Foreskin fibroblast (primary cell): ENCODE measurements at places on chromosomes 5 and 9.
A peak's percentile ranks its signal among the peaks of the same experiment; 100 is the strongest.

GRCh38 chr5:173158366-173158765, 14.0 kb downstream of the BNIP1 start:
- DNase-seq = no peak

DNA sequence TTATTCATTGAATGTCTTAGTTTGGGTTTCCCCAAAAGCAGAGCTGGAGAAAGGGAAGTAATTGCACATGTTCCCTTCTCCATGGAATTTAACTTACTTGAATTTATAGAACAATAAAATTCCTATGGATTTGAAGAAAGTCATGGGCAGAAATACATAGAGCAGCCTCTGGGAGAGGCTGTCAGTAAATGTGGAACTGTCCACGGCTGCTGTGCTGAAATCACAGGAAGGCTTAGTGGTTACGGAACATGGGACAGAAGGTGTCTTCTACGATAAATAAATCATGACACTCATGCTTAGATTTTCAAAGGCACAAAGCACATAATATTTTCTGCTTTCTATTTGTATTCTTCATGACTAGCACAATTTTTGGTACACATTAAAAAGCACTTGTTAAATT, 440.6 kb upstream of the IZUMO3 start:
- no peak for DNase-seq

DNA sequence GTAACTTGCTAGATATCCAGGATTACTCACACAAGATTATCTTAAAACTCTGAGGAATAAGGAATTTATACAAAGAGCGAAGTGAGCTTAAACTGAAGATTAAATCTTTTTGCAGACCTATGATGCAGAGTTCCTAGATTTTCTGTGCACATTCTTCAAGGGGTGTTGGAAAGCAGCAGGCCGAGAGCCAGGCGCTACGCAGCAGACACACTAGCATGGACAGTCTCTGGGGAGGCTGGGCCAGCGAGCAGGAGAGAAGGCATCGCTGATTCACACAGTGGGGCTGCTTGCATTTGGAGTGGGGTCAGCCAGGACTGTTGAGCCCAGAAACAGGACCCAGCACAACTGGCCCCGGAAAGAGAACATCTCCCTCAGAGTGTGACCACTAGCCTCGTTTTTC, 136.3 kb downstream of the ADAMTS16 start:
- no peak for DNase-seq

DNA sequence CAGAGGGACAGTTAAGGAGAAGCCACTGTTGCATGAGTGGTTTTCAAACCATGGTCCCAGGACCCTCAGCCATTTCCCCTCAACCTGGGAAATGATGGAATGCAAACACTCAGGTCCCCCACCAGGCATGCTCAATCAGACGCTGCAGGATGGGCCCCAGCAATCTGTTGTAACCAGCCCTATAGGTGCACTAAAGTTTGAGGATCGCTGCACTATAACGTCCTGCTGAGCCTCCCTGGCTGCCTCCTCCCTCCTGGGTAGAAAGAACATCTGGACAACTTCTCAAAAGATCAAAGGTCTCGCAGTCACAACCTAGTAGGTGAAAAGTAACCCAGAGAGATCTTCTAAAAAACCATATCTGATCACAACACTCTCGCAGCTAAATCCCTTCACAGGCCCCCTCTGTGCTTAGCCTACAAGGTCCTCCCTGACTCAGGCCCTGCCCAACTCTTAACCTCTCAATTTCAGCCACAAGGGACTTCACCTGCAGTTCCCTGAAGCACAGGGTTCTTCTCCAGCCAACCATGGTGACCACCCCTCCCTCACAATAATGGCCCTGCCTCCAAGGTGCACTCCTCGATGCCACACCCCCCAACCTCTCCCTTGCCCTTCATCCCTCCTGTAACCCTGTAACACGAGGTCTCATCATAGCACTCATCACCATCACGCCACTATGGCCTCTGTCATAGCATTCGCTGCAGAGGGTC, 3.5 kb downstream of the SHB start:
- no peak for DNase-seq

GRCh38 chr9:125411171-125411756, 149.6 kb downstream of the GAPVD1 start:
- no peak for DNase-seq

DNA sequence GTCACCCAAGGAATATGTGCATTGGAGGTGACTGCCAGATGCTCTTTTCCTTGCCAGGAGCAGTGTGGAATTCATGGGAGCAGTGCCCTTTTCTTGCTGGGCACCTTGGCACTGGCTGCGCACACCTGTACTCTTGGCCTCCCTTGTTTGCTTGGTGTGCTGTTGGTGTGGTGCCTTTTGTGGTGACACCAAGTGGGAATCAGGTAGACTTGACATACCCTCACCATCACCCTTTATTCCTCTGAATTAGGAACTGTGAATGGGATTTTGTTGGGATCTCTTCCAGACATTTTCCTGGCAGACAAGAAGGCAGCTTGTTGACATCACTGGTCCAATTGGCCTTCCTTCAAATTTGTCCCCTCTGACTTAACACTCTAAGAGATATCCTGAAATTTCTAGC, 82.3 kb downstream of the RAI14 start:
- no peak for DNase-seq

DNA sequence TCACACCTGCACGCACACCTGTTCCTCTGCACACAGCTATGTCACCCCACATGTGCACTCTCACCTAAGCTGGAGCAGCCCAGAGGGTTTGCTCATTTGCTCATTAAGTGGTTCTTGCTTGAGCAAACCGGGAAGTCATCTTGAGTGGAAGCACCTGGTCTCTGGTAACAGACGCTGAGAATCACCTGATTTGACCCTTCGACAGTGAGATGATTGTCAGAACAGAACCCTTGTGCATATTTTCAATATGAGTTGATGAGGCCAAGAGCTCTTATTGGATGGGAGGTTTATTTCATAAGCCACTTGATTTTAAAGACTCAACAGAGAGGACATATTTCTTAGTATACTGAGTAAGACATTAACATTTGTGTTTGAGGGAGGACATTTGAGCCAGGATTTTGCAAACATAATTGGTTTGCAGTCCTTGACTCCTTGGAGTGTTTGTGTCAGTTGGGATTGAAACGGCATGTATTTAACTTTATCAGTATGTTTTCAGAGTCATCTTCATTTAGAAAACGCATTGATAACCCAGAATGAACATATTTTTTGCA, 22.1 kb upstream of the LPCAT1 start:
- no peak for DNase-seq

DNA sequence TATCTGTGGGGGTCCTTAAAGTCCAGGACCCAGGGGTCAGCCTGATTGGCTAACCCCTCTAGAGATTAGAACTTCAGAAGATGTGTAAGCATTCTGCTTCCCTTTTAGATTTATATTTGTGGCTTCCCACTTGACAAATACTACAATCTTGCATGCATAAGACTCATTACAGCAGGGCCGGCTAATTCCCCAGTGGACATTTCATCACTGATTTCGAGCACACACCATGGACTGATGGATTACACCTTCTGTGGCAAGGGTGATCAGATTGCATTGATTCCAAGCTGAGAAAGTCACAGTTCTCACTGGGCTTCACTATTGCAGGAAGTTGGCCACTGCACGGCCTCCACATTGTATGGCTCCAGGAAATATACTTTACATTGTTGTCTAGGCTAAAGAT, 65.8 kb upstream of the DAPK1 start:
- DNase-seq = no peak

GRCh38 chr5:143124593-143124992, 278.9 kb downstream of the NR3C1 start:
- no peak for DNase-seq

DNA sequence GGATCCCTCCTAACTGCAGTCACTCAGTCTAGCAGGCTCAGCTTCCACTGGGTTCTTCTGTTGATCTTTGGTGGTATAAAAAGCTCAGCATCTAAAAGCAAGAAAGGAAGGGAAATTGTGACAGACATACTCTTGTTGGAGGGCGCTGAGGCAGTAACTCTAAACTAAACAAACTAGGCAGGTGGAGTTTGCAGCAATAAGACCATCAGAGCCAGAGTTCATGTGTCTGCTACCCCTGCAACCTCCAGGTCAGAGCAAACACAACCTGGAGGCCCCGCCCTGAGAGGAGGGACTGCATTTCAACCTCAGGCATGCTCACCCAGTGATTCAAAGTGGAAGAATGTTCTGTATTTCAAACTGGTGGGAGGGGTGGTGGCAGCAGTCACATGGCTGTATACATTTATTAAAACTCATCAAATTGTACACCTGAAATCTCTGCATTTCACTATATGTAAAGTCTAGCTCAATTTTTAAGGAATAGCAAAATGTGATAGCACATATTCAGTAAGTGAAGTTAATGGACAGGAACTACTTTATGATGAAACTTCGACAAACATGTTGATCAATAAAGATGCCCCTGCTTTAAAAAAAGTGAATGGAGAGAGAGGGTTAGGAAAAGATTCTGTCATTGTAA, 7.1 kb downstream of the ACTL7A start:
- DNase-seq = peak; percentile 57

- DNase-seq = no peak
Measured at GRCh38 chr5:59711310-59711709, 182.2 kb downstream of the PDE4D start.

DNA sequence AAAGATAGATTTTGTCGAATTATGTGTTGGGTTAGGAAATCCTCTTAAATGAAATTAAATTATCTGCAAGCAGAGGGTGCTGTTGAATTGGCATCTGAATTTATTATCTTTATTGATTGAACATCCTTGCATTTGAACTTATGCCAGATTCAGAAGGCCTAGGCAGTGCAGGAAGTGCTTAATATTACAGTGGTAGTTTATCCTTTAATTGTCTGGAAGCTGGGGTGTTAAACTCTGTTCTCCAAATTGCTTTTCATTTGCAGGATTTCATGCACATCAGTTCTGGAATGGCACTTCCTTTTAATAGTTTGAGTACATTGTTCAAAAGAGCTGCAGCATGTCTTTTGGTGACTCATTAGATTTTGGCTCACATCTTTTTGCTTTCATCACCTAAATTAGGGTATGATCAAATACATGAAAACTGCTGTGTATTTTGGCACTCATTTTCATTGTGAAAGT, 186.3 kb downstream of the KDM4C start:
- peak; percentile 83 for DNase-seq

DNA sequence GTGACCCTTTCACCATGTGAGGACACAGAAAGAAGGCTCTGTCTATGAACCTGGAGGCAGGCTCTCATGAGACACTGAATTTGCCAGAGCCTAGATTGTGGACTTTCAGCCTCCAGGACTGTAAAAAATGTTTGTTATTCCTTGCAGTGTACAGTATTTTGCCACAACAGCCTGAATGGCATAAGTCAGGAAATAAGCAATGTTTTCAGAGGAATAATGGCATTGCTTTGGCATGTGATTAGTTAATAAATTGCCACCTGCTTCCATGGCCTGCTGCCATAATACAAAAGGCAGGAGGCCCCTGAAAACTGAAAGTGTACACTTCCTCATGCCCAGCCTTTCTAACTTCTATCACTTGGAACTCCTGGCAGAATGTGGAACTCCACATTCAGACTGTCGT, 408.1 kb downstream of the GADD45G start:
- no peak for DNase-seq

- no peak for DNase-seq
Measured at GRCh38 chr9:4842734-4843133, 50.0 kb downstream of the RCL1 start.

- DNase-seq = no peak
Measured at GRCh38 chr9:68710111-68710471, 5.1 kb downstream of the PIP5K1B start.

- peak; percentile 32 for DNase-seq
Measured at GRCh38 chr5:181243018-181243563, 615 bp downstream of the RACK1 start.

GRCh38 chr5:4518903-4519672, 621.0 kb upstream of the ADAMTS16 start:
- no peak for DNase-seq

DNA sequence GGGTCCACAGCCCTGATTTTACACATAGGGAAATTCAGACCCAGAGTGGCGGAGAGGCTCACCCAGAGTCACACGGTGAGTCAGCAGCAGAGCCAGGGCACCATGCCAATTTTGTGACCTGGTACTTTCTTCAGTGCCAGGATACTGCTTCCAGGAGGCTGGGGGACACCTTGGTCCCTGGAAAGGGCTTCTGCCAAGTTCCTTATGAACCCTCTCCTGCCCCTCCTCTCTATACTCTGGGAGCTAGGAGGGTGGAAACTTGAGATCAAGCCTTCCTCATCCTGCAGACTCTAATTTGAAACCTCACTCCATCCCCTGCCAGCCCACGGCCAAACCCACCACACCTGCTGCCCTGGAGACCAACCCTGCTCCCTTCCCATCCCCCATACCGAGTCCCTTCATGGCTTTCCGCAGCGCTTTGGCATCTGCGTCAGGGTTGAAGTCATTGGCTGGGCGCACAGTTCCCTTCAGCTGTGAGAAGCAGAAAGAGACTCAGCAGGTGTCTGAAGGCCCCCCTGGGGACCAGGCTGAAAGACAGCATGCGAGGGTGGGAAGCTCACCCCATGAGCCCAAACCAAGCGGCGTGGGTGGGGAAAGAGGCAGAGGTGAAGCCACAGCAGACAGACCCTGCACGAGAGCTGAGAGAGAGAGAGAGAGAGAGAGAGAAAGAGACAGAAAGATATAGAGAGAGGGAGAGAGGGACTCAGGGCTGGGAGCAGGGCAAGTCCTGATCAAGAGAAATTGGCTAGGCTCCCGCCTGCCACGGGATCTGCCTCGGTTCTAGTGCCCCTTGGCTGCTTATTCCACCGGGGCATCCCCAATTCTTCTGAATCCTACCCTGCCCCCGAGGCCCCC, 33.5 kb downstream of the ANXA6 start:
- peak; percentile 42 for DNase-seq

DNA sequence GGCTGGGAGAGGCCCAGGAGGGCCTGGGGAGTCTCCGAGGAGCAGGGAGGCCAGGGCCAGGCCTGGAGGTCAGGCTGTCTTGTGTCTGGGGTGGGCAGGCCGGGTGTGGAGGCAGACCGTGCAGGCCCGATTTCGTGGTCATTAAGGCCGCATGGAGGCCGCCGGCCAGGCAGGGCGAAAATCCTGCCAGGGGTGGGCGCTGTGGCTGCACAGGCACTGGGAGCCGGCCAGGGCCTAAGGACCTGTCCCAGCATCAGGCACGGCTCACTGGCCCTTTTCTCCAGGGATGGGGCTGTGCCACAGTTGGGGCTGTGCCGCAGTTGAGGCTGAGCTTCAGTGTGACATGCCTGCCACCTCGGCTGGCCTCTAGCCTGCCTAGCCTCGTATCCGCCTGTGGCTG, 35.9 kb downstream of the ASS1 start:
- no peak for DNase-seq

- no peak for DNase-seq
Measured at GRCh38 chr9:122526602-122527001, 491 bp downstream of the OR1N1 start.
